ENCODE measurements at places on chromosomes 4 and X.
A peak's percentile ranks its signal among the peaks of the same experiment; 100 is the strongest.

- DNase-seq, result no peak
Observed at GRCh38 chrX:49919617-49920016, 2.8 kb upstream of the CLCN5 start.

GRCh38 chr4:158729716-158730559, 6.7 kb upstream of the PPID start:
- peak; percentile 6 for DNase-seq

DNA sequence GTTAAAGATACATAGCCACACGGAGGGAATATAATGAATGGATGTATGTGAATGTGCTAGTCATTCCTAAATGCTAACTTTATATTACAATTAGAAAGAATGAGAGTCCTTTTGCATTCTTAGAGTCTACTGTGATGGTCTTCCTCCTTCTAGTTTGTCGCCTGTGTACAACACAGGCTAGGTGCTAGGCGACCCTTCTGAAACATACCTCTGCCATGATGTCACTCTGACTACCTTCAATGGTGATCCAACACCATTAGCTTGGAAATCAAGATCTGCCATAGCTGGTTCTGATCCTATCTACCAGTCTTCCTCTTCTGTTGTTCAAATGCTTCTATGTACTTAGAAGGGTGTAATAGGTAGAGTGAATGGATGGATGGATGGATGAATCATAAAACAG, 151.2 kb downstream of the MGST2 start:
- DNase-seq, result no peak

- DNase-seq, result no peak
Observed at GRCh38 chr4:117324851-117325491, 239.6 kb upstream of the TRAM1L1 start.

GRCh38 chr4:69754926-69755580, 5.4 kb downstream of the SULT1B1 start:
- no peak for DNase-seq

DNA sequence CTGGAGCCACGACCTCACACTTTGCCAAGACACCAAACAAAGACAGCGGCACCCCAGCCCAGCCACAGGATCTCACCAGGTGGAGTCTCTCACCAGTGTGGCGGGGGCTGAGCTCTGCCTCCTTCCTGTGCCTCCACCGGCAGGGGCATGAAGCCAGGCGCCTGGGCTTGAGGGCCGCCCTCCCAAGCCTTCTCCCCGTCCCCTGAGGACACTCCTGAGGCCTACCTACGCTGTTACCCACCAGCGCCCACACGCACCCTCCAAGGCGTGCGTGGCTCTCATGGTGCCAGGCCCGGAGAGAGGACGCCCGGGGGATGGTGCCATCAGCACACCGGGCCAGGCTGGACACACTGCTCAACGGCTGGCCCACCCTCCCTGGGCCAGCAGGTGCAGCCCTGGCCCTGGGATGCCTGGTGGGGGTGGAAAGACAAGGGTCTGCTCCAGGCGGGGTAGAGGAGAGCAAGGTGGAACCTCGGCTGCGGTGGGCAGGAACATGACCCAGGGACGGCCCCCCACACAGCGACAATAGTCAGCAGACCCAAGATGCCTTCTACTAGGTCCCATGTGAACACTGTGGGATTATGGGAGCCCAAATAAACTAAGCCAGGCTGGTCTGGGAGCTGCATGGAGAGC, 22.1 kb downstream of the NELFA start:
- no peak for DNase-seq

GRCh38 chrX:15815779-15816437, 25.6 kb downstream of the ZRSR2 start:
- peak; percentile 75 for DNase-seq

DNA sequence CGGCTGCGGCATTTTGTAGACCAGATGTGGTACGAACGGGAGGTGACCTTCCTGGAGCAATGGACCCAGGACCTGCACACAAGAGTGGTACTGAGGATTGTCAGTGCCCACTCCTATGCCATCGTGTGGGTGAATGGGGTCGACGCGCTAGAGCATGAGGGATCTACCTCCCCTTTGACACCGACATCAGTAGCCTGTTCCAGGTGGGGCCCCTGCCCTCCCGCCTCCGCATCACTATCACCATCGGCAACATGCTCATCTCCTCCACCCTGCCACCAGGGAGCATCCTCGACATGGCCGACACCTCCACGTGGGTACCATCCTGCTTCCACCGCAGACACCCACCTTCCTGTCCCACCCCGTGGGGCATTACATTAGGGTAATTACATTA, 46.2 kb downstream of the SMARCA5 start:
- peak; percentile 18 for DNase-seq

DNA sequence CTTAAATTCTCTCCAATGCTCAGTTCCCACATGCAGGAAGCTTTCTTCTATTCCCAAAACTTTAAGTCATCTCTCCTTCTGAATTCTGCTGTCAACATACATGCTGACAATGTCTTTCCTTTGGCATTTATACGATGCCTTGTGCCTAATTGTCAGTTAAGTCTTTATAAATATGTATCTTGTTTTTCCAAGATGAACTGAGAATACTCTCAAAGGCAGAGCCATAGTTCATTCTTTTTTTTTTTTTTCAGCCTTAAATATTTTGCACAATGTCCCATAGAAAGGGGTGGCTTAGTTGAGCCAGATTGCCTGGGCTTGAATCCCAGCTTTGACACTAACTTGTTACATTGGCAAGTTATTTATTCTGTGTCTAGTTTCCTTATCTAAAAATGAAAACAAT, 210.6 kb downstream of the QDPR start:
- DNase-seq, result no peak

- no peak for DNase-seq
Observed at GRCh38 chrX:54561622-54562021, 31.6 kb downstream of the GNL3L start.

GRCh38 chrX:41664375-41664901, 24.3 kb upstream of the GPR34 start:
- no peak for DNase-seq

GRCh38 chrX:10415306-10416001, 204.9 kb downstream of the MID1 start:
- DNase-seq, result no peak

DNA sequence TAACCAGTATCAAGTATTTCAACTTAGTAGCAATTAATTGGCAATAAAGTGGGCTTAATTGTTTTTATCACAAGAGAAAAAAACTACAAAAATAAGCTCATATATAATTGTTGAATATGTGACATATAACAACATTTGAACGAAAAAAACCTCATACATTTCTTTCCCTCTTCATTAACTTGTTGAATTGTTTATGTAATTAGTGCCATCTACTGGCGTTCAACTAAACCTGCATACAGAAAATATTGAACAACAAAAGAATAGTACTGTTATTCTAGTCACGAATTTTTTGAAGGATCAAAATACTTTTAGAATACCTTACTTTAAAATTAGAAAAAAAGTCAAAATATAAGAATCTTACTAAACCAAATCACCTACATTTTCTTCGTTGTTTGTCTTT, 586.5 kb upstream of the FTHL17 start:
- no peak for DNase-seq

DNA sequence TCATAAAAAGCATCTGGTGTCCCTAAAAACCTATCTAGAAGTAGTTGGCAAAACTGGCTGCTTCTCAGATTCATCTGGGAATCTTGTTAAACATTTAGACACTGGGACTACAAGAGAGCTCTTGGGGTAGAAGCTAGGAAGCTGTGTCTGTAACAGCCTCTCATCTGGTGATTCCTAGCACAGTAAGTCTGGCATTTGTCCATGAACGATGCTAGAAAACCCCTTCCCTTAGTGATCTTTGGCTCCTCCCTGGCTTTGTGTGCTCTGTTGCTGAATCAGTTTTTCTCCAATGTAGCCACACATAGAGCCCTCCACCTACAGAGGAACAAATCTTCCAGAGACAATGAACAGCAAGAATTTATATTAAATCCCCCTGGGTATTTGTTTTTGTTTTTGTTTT, 951.7 kb upstream of the LCORL start:
- DNase-seq, result no peak

DNA sequence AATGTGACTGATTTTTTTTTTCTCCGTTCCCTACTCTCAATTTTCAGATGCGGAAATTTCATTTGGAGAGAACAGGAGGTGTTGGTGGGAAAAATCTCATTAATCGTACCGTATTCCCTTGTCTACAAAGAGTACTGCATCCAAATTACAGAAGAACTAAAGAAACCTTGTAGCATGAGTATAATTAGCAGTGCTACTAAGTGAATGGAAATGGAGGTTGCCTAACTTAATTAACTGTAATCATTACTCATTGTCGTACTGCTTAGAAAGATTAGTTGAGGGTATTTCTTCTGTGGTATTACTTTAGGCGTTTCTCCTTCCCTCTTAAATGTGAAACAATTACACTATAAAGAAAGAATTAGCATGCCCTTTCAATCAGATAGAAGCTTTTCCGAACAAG, 81.7 kb downstream of the DMD start:
- no peak for DNase-seq

DNA sequence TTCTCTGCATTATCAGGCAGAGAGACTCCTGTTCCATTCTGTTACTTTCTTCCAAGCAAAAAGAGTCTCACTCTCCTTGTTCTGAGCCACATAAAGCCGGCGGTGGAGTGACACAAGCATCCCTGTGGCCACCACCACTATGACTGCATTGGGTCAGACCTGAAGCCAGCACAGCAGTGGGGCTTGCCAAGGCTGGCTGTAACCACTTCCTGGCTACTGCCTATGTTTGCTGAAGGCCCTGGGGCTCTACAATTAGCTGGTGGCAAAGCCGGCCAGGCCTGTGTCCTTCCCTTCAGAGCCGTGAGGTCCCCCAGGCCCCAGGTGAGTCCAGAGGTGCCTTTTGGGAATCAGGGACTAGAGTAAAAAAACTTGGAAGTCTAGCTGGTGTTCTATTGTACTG, 31.8 kb downstream of the PLAC8 start:
- no peak for DNase-seq

GRCh38 chr4:103692615-103693014, 27.2 kb downstream of the TACR3 start:
- DNase-seq, result no peak

GRCh38 chr4:189202869-189203271, 737.8 kb upstream of the FRG1 start:
- no peak for DNase-seq

- DNase-seq, result no peak
Observed at GRCh38 chrX:57445832-57446231, 146.0 kb upstream of the ZXDB start.

GRCh38 chr4:116217781-116218180, 867.6 kb downstream of the TRAM1L1 start:
- no peak for DNase-seq

DNA sequence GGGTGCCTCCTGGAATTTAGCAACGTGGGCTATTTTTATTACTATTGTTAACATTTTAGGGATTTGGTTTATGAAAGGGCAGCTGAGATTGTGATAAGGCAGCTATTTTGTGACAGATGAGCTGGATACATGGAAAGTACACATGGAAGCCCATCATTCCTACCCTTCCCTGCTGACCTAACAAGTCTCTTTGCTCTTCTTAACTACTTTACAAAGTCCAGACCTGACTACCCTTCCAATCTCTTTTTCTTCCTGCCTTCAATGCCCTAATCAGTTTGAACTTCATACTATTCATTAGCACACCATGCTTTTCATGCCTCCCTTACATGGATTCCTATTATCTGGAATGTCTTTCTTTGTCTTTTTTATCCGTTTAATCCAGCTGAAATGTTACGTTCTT, 9.4 kb upstream of the AFP start:
- no peak for DNase-seq

DNA sequence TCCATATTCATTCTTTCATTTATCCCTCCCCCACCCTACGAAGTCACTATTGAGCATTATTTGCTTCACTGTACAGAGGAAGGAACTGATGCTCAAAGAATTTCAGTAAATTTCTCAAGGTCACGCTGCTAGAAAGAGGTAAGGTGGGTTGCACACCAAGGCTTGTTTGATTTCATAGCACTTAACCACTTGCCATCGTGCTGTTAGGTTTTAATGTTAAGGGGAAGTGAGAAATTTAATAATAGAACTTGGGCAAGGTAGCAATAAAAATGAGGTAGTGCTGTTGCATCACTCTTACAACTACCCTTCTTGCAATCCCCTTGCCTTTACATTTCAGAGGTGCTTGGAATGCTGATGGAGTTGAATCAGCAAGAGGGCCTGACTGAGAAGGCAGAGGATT, 343.1 kb downstream of the MID1IP1 start:
- no peak for DNase-seq

DNA sequence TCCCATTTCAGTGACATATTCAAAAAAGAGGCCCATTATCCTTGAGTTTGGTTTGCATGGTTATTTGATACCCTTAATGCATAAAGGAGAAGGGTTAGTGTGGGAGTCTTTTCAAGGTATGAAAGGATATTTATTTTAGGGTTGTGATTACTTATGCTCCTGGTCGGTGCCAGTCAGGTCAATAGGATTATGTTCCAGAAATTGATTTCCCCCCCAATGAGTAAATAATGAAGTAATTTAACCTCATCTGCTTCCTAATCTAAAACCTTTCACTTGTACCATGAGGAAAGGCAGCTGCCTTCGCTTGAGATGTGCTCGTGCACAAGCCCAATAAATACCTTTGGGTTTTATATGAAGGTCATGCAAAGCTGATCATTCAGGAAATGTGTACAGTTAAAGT, 55.0 kb upstream of the NR0B1 start:
- no peak for DNase-seq

DNA sequence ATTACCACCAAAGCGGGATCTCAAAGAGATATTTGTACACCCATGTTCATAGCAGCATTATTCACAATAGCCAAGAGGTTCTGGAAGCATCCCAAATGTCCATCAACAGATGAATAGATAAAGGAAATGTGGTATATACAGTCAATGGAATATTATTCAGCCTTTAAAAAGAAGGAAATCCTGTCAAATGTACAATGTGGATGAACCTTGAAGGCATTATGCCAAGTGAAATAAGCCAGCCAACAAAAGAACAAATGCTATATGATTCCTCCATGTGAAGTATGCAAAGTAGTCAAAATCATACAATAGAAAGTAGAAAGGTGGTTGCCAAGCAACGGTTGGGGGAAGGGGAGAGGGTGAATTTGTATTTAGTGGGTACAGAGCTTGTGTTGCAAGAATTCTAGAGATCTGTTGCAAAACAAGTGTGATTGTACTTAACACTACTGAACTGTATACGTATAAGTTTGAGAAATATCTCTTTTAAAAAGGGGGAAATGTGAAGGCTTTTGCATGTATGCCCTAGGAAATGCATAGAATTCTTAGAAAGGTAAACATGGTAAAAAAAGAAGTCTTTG, 5.0 kb upstream of the ZRSR2 start:
- no peak for DNase-seq

DNA sequence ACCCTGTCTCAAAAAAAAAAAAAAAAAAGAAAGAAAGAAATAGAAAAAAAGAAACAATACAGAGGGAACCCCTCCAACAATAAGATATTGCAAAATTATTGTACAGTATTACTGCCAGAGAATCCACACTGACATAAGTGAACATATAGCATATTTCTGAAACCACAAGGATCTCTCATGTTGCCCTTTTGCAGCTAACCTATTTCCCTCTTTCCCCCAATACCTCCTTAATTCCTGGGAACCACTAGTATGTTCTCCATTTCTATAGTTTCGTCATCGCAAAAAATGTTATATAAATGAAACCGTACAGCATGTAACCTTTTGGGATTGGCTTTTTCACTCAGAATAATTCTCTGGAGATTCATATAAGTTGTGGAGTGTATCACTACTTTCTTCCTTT, 20.0 kb upstream of the BMP2K start:
- no peak for DNase-seq

GRCh38 chr4:47598896-47599295, 113.8 kb downstream of the ATP10D start:
- DNase-seq, result no peak
